Renal cortex interstitium (tissue), 15 donors: ENCODE measurements at places on chromosomes 4 and X. TPM values are rescaled to one million over a fixed set of nuclear protein-coding genes. Genes with fewer than 3 reads are reported as not detected.

DNA sequence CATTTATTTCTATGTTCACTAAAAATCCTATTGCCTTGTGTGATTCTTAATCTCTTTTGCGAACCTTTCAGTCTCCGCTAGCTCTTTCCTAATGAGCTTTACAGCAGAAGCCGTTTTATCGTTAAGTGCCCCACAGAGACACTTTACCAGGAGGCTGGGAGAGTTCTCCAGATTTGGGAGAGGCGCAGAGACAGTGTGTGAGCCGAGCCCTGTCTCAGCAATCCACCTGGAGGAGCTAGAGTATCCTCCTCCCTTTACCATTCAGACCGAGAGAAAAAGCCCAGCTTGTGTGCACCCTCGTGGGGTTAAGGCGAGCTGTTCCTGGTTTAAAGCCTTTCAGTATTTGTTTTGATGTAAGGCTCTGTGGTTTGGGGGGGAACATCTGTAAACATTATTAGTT, 54.9 kb upstream of the MTM1 start:
- DNase-seq: no peak

The FSTL5 gene
- polyA plus RNA-seq: 3.4 TPM

- no peak for DNase-seq
Measured at GRCh38 chr4:102612824-102613366, 111.7 kb downstream of the NFKB1 start.

The FAM9B gene
- polyA plus RNA-seq: 0.11 TPM

GRCh38 chr4:124144238-124144654, 568.3 kb downstream of the ANKRD50 start:
- peak; percentile 26 for DNase-seq

DNA sequence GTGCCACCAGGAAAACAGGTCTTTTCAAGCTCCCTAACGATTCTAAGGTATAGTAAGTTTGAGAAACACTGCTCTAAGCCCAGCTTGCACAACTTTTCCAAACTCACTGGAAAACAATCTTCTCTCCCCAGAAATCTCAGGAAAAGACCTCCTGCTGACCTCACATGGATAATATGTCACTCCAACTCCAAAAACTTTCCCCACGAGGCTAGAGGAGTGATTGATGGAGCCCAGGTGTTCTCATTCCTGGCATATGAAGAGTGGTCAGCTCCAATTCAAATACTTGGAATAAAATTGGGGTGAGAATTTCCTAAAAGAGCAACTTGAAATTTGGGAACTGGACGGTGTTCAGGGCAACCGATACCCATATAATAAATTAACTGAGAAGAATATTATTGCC, 299.9 kb downstream of the PPP4R3C start:
- no peak for DNase-seq

- no peak for DNase-seq
Measured at GRCh38 chrX:111131572-111131971, 35.6 kb downstream of the PAK3 start.

DNA sequence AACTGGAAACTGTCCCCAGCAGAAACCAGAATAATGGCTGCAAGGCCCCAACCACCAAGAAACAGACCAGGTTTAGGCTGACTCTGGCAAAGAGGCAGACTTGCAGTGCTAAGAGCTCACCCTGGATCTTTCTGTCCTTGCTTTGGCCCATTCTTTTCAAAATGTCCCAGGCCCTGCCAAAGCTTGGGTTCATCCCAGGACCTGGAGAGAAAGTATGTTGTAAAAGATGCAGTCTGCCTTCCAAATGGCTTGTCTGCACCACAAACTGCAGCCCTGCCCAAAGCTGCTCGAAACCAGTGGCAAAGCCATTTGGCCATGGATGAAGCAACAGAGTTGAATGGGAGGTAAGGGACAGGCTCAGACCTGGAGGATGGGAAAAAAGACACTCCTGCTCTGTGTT, 38.0 kb upstream of the LNX1 start:
- no peak for DNase-seq

- DNase-seq: no peak
Measured at GRCh38 chr4:101177154-101177553, 170.2 kb downstream of the PPP3CA start.

DNA sequence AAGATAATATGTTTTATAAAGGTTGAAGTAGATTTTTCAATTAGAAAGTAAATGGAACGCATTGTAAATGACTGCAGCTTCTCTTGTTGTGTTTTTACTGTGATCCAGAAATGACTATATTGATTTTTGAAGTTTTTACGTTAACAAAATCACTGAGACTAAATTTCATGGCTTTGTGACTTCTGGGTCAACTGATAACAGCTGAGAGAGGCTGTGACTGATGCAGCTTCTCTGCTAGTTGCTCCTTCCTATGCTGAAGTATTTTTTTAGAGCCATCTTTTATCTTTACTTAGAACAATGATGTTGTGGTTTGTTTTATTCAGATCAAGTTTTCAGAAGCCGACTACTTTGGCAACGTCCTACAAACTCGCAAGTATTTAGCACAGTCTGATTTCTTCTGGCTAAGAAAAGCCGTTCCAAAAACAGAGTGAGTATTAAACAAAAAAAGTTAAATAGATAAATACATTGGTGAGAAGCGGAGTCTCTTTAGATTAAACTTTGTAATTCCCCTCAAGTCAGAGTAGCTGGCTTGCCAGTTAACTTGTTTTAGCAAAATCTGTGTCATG, 94.7 kb upstream of the CBLL2 start:
- DNase-seq: no peak

- no peak for DNase-seq
Measured at GRCh38 chrX:127129510-127129909, 310.0 kb downstream of the PRR32 start.

The CCSER1 gene
- 20.3 TPM for polyA plus RNA-seq

The AP1AR gene
- polyA plus RNA-seq: 36.3 TPM

DNA sequence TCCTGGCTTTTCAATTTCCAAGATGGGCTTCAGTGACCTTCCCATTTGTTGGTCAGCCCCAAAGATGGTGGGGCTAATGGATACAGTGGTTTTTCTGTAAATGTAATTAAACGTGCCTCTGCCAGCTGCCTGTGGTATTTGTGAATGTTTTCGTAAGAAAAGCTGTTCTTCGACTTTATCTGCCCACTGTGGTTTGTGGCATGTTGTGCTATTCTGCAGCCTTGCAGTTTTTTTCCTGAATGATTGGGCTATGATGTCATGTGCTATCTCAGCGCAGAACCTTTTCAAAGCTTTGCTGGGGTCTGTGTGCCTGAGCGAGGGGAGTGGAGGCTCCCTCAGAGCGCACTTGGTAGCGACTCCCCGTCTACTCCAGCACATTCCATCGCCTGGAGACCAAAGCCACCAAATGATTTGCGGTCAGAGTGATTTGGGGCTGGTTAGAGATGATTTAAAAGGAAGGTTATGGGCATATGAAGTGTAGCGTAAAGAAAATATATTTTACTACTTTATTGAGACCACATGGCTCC, 137.5 kb downstream of the PALLD start:
- peak; percentile 75 for DNase-seq

The EGFL6 gene
- polyA plus RNA-seq: 19.2 TPM

DNA sequence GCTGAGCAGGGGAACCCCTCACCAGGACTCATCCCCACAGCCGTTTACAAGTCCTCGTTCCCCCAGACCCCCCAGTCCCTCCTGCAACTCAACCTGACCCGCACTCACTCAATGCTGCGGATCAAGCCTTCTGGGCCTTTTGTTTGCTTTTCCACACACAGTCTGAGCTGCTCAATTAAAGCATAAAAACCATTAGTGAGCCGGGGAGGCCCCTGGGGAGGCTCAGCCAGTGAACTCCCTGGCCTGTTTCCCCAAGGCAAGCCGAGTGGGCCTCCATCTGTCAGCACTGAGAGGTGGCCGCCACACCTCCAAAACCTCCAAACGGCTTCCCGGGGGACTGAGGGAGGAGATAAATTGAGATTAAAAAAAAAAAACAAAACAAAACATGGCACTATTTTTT, 158.5 kb downstream of the SHOX start:
- no peak for DNase-seq
